Esophagus squamous epithelium (tissue), 5 donors: ENCODE measurements at places on chromosomes 2 and 18.

GRCh38 chr2:128274218-128274617 lies 44.5 kb downstream of the HS6ST1 start:
- no peak for DNase-seq

DNA sequence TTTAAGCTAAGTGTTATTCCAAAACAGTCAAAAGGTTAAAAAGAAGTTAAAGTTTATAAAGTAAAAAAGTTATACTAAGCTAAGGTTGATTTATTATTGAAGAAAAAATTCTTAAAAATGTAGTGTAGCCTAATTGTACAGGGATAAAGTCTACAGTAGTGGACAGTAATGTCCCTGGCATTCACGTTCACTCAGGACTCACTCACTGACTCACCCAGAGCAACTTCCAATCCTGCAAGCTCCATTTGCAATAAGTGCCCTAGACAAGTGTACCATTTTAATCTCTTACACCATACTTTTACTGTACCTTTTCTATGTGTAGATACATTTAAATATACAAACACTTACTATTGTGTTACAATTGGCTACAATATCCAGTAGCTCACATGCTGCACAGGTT lies 86.1 kb downstream of the CACNB4 start:
- no peak for DNase-seq

DNA sequence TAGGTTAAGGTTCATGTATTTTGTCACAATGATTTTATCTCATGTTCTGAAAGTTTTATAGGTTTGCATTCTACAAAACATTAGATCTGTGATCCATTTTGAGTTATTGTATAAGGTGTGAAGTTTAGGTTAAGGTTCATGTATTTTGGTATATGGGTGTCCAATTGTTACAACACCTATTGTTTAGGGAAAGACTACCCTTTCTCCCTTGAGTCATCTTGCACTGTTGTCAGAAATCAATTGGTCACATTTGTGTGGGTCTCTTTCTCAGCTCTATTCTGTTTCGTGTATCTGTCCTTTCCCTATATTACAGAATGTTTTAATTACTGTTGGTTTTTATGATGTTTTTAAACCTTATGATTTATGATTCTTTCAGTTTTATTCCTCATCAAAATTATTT lies 192.3 kb downstream of the MCFD2 start:
- no peak for DNase-seq

GRCh38 chr2:2484301-2484700 lies 153.2 kb upstream of the MYT1L start:
- no peak for DNase-seq

GRCh38 chr2:60882971-60883753 lies 1.8 kb downstream of the REL start:
- DNase-seq = no peak

GRCh38 chr2:88628571-88628939 lies 1.3 kb upstream of the EIF2AK3 start:
- DNase-seq = no peak

GRCh38 chr18:919078-919477 lies 14.4 kb downstream of the ADCYAP1 start:
- DNase-seq = no peak

DNA sequence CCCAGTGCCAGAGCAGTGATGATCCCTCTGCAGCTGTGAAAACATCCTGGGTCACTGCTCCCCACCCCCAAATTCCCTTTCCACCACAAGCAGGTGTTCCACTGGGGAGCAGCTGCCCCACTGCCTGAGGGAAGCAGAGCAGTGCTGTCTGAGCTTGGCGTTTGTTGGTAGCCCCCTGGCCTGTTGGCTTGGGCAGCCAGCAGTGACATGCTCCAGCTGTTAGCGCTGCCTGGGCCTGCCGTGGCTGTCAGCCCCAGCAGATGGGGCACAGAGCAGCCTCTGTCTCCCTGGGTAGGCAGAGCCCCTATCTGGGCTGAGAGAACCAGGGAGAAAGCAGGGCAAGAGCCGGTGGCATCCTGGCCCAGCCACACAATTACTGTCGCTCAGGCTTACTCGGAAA lies 247.7 kb downstream of the GLI2 start:
- DNase-seq = no peak

DNA sequence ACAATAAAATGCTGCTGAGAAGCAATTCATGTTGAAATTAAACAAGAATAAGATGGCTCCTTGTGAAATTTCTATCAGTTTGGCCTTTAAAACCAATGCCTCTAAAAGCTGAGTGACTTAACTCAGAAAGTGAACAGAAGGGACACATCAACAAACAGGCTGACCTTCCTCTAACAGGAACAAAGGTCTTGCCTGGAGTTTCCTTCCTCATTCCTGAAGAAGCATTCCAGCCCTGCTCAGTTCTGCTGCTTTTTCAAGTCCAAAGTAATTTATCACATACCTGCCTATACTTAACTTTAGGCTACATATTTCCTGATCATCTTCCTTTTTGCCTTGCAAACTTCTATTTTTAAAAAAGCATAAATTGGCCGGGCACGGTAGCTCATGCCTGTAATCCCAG lies 14.1 kb downstream of the PTRHD1 start:
- no peak for DNase-seq

GRCh38 chr2:133326652-133327397 lies 241.4 kb downstream of the NCKAP5 start:
- no peak for DNase-seq

DNA sequence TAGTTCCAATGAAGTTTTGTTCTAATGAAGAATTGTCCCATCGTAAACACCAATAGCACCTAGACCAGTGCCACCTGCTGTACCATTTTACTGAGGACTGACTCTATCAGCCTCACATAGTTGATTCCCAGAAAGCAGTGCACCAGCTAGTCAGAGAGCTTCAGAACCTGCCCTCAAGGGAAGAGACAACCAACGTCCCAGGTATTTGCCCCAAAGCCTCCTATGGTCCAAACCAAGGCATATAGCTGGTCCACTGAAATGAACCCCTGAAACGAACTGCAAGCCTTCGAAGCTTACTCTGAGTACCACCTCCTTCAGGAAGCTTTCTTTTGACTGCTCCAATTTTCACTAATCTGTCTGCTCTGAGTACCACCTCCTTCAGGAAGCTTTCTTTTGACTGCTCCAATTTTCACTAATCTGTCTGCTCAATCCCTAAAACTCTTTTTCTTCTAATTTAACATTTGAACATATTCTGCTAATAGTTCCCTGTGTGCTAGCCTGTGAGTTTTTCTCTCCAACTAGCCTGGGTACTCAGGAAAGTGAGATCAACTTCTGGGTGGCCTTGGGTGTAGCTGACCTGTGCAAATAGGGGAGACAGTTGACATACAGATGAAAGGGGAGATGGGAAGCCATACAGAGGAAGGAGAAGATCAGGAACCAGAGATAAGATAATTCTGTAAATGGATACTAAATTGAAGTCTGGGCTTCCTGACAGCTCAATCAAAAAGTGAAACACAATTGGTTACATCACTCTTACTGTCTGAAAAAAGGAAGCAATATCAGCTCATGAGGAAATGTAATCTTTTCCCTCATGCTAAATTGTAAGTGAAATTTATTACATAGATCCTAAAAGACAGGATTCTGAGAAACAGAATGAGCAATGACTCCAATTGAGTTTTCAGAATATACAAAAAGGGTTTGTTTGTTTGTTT lies 33.5 kb upstream of the EML4 start:
- DNase-seq = no peak

DNA sequence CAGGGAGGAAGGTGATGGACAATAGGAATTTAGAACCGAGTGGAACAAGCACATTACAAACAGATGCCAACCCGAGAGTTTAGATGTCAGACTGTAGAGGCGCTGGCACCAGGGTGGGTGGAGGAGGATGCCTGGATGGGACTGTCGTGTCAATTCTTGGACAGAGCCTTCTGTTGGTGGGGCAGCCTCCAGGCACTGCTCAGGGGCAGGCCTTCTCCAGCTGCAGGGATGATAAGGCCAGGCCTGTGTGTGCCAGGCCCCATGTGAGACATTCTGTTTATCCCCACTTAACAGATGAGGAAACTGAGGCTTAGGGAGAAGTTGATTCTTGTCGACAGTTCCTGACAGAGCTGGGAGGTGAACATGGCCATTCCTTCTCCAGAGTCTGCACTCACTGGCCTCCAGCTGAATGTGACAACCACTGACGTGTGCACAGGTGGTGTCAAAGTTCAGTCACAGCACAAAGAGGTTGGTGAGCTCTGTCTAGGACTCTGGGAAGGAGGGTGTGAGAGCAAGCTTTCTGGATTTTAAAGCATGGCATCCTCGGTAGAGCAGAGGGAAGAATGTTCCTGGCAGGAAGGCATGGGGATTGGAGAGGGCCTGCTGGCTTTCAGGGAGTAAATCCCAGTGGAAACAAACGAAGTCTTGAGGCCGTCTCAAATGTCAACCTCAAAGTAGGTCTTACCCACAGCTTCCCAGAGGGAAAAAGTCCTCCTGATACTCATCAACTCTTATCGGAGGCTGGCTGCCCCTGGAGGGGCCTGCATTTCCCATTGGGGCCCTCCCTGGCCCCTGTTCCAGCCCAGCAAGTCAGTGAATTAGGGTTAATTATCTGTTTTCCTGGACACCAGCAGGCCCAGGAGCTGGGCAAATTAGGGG lies 52.4 kb downstream of the GLI2 start:
- no peak for DNase-seq

- no peak for DNase-seq
These were observed 413.3 kb downstream of the BCL11A start for GRCh38 chr2:60140185-60140584.

- DNase-seq = no peak
These were observed 20.3 kb downstream of the MTERF4 start for GRCh38 chr2:241081643-241082340.

DNA sequence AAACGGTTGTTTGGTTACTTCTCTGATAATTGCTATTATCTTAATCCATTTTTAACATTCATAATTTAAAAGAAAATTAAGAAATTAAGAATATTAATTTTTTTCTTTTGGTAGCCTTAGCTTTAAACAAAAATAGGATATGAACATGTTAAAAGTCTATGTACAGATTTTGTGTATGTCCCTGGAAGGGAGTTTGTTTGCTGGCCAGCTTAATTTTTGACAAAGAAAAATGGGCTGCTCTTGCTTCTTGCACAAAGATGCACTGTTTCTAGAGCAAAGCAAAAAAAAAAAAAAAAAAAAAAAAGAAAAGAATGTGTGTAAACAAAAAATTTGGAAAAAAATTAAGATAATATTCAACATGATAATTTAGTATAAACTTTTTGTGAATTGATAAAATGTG lies 1.3 kb downstream of the RFTN2 start:
- no peak for DNase-seq

DNA sequence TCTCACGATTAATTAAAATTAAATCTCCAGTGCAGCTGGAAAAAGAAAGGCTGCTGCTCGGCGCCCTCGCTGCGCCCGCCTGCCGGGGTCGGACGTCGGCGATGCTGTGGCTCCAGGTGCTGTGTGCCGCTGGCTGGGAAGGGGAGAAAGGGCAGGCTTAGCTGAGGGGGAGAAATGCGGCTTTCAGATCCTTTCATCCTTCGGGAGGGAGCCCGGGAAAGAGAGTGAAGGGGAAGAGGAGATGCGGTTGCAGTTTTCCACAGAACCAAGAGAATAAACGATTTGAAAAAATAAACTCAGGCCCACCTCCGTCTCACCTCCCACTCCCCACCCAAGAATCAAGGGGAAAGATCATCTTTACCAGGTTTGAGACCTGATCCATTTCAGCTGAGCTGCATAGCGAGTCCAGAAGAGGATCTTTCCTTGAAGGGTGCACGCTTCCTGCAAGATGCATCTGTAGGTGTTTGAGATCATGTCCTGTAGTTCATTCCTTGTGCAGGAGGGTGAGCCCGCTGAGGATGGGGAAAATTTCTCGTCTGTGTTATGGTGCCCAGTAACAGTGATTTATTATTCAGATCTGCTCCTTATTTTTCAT lies 495 bp downstream of the TMEM169 start:
- DNase-seq = no peak

GRCh38 chr2:239721991-239722759 lies 303.0 kb downstream of the NDUFA10 start:
- no peak for DNase-seq

DNA sequence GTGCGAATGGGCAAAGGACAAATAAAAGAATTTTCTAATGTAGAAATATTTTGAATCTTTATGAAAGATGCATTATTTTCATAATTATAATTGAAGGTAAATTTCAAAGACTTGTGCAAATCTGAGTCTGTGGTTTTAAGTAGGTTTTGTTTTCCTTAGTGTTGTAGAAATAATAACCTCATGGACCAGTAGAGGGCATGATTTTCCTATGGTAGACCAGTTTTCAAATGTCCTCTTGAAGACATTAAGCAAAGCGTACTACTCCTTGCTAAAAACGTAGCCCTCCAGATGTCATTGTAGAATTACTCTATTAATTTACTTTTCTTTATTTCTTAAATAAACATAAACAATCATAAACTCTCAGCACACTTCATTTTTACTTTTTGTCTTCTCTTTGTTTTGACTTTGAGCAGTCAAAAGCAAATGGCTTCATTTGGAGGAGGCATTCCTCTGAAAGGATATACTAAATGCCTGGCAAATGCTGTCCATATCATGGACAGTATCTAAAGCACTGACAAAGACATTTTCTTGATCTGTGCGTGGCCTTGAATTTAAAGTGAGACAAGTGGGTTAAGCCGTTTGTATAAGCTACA lies 85.8 kb upstream of the FAM237A start:
- no peak for DNase-seq

- DNase-seq = no peak
These were observed 91.8 kb downstream of the CABLES1 start for GRCh38 chr18:23226930-23227725.

DNA sequence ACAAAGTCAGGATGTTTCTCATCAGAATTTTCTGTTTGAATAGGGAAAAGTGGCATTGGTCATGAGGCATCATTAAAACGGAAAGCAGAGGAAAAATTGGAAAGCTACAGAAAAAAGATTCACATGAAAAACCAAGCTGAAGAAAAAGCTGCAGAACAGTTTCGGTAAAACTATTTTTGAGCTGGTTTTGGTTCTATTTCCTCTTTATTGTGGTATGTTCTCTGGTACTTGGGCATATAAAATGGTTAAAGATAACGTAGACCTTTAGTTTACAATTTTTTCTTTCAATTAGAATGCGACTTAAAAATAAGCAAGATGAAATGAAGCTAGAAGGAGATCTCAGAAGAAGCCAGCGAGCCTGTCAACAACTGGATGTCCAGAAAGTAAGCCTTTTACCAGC lies 7.6 kb downstream of the GPATCH11 start:
- DNase-seq = no peak

DNA sequence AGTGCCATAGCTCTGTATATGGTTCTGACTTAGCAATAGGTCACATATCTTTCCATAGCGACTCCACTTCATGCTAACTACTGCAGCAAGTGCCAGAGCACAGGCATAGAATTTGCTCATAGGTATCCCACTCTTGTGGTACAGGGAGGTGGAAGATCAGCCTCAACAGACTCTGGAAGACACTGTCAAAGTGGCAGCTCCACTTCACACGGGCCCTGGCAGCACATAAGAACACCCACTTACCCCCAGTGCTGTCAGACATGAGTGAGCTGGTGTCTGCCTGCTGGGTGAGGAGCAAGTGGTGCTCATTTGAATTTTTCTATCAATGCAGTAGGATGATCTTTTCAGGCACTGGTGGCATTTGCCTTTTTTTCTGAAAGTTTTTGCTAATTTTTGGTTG lies 48.6 kb downstream of the BCL2L11 start:
- DNase-seq = no peak

- no peak for DNase-seq
These were observed 96.3 kb upstream of the THUMPD2 start for GRCh38 chr2:39875182-39875913.
